ENCODE measurements at places on chromosomes 1 and 21.

DNA sequence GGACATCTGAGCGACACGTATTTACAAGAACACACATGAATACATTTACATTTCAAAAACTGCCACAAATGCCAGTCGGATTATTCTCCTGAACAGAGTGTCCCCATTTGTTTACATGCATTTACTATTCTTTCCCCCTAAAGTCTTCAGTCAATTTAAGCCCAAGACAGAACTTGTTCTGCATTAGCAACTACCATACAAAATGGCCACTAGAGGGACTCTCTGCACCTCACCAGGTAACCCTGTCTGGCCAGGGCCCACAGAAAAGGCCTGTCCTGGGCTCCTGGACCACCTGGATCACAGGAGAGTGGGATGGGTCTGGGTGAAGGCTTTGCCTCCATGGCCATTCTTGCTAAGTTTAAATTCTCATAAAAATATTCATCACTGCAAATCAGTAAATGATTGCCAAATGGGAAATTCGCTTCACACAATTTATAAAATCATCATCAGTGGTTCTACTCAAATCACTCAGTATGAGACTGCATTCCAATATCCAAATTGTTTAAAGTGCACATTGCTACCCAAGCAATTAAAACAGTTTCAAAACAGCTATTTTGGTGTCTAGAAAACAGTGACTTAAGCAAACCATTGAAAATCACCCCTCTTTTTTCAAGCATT, 12.5 kb upstream of the GUCA2A start:
- DNase-seq = no peak

DNA sequence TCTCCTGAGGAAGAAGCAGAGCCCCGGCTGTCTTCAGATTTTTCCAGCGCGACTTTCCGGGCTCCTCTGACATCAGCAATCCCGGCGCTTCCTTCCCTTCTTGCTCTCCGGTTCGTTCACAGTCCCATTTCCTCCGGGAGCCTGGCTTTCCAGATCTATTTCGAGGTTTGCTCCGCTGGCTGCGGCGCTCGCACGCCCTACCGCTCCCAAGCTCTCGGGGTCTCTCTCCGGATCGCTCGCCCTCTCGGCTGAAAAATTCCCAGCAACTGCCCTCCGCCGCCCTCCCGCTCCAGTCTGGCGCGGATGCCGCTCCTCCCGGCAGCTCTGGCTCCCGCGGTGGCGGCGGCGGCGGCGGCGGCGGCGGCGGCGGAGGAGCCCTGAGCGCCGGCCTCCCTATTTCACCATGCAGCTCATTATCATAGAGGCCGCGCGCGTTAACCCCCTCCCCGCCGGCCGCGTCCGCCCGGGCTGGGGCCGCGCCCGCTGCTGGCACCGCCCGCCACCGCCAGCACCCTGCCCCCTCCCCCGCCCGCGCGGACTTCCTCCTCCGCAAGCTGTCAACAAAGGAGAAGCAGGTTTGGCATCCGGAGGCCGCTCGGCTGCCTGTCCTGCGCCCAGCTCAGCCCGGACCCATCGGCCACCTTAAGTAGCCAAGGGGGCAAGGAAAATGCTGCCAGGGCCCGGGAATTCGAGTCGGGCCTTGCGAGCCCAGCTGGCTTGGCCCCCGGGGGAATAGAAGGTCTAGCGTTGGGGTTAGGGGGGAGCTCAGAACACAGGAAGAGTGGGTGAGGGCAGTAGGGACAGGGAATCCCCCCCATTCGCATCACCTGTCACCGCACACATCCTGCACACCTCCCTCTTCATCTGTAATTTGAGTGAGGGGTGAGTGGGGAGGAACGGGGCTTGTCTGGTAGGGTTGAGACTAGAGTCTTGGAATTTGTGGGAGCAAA, at the start of gene PLXNA2:
Gene PLXNA2, minus strand, starts transcription at position 418 of the 950 bp plus-strand sequence. CDS start 26,462 bp downstream, outside the sequence.
- DNase-seq = peak; percentile 44

DNA sequence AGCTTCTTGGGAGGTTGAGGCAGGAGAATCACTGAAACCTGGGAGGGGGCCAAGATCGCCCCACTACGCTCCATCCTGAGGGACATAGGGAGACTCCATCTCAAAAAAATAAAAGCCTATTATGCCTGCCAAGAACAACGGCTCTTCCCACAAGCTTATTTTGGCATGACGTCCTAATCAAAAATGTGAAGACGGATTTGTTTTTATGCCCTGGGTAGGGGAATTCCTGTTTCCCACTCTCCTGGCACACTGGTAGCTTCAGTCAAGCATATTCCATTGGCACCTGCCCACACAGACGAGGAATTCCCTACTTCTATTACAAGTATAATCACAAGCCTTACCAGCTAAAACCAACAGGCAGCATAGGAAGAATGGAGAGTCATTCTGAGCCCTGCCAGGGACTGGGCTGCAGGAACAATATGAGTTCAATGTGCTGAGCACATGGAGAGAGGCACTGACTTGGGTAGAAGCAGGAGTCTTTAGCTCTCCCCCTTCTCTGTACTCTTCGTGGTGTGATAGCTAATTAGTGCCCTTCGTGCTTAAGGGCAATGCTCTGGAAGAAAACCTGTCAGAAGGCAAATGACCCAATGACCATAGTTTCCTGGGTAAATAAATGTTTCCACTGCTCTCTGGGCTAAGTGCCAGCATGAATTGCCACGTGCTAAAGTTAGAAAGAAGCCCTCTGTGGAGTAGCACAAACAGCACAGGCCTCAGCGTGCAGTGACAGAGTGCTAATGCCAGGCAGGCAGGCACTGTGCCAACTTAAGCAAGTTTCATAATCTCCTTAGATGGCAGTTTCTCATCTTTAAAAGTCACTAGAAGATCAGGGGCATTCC, 16.8 kb downstream of the TNFSF4 start:
- DNase-seq = no peak

DNA sequence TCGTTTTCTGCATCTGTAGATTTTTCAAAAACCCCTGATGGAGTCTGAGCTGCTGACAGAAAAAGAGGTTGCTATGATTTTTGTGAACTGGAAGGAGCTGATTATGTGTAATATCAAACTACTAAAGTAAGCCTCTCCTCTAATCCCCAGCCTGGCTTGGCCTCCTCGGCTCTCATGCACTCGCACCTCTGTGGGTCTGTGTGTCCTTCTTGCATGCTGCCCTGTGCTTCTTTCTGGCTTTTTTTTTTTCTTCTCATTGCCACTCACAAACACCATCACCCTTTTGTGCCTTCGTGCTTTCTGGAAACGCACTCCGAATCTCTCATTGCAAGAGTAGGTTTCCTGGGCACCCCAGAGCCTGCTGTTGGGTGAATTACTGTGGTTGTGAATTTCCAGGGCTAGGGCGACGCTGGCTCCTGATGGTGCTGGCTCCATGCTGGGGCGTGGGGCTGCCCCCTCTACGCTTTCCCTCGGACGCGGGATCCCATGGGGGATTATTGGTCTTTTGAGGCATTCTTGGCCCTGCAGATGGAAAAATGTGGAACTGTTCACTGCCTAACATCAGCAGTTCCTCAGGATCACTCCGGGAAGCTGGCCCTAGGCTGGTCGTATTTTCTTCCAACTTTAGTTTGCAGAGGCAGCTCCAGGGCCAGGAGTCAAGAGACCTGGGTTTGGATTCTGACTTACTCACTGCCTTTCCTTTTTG, 56.8 kb downstream of the ATP5PO start:
- no peak for DNase-seq

DNA sequence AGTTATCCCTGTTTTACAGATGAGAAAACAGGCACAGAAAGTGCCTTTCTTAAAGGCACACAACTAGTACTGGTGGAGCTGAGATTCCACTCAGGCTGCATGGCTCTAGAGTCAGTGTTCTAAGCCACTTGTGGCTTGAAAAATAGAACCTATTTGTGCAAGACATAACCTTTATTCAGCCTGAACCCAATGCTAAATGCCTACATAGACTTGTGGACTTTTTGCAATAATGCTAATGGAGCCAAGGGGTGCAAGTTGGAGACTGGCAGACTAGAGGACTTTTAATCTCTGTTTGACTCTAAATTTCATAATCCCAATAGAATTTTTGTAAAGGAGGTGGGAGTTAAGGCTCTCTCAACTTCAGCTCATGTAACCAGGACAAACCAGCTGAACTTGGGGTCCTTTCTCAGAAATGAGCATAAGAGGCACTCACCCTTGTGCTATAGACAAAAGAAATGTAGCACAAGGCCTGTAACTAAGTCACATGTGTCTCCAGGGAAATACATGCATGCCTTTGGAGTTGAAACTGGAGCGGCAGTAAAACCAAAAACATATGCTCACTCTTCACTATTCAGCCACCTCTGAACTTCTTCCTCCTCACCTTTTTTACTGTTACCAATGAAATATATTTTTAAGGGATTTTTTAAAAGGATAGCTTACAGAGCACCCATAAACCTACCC, 43.0 kb upstream of the AK4 start:
- no peak for DNase-seq

- no peak for DNase-seq
Observed at GRCh38 chr1:162028726-162029125, 5.1 kb upstream of the OLFML2B start.

- no peak for DNase-seq
Observed at GRCh38 chr1:192974701-192975100, 84.5 kb downstream of the UCHL5 start.

GRCh38 chr1:97647776-97648175, 273.1 kb downstream of the DPYD start:
- DNase-seq = no peak

GRCh38 chr1:171113382-171113781, 22.7 kb downstream of the FMO3 start:
- no peak for DNase-seq

DNA sequence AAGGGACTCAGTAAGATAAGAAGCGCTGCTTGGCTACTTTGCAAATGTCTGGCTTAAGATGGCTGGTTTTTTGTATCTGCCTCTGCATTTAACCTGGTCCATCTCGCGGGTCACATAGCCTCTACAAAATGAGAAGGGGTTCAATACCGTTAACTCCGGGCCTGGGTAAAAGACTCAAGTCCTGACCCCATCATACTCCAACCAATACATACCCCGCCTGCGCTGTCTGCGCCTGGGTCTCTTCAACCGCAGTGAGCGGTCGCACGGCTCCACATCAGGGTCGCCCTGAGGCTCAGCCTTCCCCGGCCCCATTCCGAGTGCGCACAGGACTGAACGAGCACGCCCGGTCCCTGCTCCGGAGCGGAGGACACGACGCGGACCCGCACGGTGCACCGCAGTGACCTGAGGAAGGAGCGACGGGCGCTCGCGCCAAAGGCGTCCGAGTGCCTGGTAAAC, 558 bp upstream of the PGD start:
- DNase-seq = no peak

DNA sequence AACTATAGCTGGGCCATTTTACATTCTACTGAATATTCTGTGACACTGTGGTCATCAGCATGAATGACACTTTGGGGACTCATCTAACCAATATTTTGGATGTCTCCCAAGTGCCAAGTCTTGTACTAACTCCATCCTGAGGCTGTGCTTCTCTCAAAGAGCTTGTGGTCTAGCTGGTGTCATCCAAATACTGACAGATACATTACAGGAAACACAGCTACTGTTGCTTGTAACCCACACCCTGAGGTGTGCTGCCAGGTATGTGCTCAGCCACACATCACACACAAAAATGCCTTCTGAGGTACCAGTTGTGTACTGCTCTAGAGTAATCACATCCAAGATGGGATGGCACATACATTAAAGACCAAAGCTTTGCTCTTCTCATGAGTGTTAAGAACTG, 81.6 kb downstream of the ST6GALNAC5 start:
- DNase-seq = no peak

- no peak for DNase-seq
Observed at GRCh38 chr1:103527331-103527730, 1.8 kb downstream of the RNPC3 start.

GRCh38 chr21:38221594-38221993, 35.2 kb upstream of the KCNJ15 start:
- no peak for DNase-seq

All from activated CD4-positive, alpha-beta T cell treated with anti-CD3 and anti-CD28 coated beads for 24 hours (primary cell).